ENCODE measurements at places on chromosomes 1 and 21.

DNA sequence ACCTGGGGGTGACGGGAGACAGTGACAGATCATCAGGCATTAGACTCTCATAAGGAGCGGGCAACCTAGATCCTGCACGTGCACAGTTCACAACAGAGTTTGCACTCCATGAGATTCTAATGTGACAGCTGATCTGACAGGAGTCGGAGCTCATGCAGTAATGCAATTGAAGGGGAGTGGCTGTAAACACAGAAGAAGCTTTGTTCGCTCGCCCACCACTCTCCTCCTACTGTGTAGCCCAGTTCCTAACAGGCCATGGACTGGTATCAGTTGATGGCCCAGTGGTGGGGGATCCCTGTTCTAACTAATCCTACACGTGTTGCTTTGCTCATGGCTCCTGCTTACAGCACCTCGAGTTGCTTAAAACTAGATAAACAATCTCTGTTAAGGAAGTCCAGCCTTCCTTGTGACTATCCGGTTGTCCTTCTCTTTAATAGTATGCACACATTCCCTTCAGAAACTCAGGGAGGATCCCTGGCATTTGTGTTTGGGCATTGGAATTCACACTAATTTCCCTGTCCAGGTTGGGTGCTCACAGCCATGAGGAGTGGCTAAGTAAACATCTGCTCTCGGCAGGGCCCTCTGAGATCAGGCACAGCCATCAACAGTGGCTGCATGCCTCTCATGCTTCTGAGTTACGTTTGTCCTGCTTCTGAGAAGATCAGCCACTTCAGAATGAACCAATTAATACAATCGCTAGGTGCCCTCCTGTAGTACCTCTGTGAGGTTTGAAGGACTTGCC, 21.1 kb upstream of the F3 start:
- no peak for DNase-seq

- DNase-seq, result no peak
Measured at GRCh38 chr1:206050655-206051235, 2.2 kb upstream of the RHEX start.

- DNase-seq, result no peak
Measured at GRCh38 chr1:219650880-219651279, 38.0 kb upstream of the ZC3H11B start.

GRCh38 chr1:57423656-57424211, at the start of gene DAB1:
DAB1 (minus strand) TSS chr1:57424060; CDS start chr1:57291030, 133,030 bp downstream.
- peak; percentile 82 for DNase-seq

DNA sequence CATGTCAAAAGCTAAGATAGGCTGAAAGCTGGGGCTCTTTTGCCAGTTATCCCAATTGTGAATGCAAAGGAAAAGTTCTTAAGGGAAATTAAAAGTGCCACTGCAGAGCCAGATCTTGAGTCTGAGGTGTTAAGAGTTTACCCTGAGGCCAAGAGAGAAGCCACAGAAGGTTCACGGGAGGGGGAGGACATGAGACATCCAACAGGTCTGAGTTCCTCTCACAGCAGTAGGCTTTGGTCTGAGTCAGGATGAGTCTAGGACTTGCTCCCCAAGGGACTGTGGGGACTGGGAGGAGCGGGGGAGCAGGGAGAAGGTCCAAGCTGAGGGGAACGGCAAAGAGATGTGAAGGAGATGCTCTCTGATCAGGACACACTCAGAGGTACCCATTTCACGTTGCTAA, 411.2 kb upstream of the CAMK1G start:
- DNase-seq, result no peak

- no peak for DNase-seq
Measured at GRCh38 chr1:182046763-182047162, 14.7 kb downstream of the ZNF648 start.

- no peak for DNase-seq
Measured at GRCh38 chr1:29875557-29876028, 639.3 kb downstream of the PTPRU start.

DNA sequence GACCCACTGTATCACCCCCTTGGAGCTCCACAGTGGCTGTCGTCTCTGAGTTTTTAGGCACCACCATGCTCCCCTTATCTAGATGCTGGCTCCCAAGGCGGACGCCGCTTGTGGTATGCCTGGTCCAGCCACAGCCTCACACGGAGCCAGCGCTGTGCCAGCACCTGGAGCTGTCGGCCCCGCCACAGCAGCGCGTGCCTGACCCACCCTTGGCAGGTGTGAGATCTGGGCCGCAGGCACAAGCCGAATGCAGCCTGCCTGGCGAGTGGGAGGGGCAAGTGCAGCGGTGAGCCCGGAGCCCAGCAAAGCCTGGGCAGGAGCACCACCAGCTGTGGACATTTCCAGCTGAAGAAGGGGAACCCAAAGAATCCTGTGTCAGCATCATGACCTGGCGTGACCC, 91.9 kb upstream of the BACE2 start:
- no peak for DNase-seq

DNA sequence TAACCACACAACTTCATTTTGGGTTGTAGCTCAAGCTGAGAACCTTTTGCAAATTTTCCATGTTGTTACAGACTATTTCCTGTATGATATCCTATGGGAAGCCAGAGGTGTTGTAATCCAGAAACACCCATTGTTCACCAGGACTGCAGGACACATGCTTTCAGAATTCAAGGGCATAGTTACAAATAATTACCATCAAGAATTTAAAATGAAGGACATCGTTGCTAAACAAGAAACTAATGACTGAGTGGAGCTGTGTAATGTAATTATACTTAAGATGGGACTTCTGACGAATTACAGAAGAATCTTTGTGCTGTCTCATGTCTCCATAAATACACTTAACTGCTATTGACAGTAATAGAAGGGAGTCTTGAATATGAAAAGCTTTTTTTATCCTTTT, 47.6 kb upstream of the HOOK1 start:
- DNase-seq, result no peak

DNA sequence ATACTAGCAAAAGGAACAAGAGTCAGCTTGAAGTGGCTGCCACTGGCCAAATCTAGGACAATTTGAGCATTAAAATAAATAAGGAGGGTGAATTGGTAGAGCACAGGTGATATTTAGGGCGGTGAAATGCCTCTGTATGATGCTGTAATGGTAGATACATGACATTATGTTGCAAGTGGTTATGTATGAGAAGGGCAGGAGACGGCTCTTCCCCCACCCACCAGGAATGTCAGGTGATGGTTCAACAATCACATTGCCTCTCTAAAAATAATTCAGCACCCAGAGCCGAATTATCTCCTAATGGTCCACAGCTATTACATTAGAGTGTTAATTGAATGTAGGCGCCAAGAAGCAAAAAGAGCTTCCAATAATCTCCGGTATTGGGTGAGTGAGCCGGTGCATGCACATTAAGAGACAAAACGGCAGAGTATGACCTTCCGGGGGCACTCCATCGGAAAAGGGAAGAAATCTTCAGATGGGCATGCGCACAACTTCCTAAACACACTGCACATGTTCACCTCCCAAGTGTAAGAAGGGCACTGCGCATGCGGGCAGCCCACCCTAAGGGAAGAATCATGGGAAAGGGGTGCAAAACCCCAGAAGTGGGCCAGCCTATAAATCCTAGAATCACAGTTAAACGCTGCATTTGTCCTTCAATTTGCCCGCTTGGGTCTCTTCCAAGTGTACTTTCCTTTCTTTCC, 6.8 kb upstream of the IFNAR1 start:
- no peak for DNase-seq

GRCh38 chr1:150627826-150628410, 1.5 kb downstream of the ENSA start:
- no peak for DNase-seq

DNA sequence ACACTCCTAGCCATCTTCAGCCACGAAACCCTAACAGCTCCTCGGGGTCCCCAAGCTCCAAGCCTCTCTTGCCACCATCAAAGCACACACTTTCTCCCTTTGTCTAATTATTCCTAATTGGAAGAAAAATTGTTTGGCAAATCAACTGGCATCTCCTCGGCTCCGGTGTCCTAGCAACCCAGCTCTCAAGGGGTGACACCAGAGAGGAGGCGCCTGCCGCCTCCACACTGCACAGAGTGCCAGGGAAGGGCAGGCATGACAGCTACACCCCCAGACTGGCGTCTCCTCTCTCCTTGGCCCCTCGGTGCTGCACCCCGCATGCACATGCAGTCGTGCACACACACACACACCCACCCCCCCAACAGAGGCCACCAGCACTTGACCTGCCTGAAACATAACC, 18.2 kb upstream of the GJB5 start:
- DNase-seq, result no peak

DNA sequence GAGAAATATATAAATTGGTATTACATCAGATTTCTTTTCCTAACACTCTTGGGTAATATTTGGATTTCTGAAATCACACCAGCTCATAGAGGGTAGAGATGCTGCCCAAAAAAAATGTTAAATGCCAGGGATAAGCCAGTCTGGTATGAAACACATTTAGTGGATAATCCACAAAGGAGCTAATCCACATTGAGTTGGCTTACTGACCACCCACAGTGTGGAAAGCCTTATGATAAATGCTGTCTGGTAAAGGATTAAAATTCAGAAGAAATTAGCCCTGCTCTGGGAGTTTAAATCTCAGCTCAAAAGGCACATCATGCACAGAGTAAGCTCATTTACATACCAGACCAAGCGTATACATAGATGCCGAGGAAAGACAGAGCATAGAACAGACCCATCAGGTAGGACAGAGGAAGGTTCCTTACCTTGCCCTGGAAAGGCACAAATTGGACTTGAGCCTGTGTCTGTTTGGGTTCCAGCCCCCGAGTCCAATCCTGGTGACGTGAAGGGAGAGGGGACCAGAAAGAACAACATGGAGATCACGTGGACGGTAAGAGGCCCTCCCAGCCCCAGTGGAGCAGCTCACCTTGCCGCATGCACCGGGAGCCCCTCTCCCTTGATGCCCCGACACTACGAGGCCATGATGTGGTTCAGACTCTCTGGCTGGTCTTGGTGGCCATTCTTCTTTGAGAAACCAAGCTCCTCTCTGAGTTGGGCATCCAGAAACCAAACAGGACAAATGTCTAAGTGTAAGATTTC, 62.9 kb upstream of the CNTN2 start:
- DNase-seq, result peak; percentile 71

DNA sequence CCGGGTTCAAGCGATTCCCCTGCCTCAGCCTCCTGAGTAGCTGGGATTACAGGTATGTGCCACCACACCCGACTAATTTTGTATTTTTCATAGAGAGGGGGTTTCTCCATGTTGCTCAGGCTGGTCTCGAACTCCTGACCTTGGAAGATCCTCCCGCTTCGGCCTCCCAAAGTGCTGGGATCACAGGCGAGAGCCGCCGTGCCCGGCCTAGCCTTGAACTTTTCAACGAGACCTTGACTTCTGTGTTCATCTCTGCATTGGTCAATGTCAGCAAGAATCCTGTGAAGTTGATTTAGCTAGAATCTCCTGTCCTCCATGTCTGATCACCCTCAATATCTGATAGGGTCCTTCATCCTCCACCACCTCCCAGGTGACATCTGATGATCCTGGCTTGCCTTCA, 11.4 kb upstream of the CNR2 start:
- DNase-seq, result no peak

GRCh38 chr1:235670157-235670776, 20.7 kb upstream of the GNG4 start:
- DNase-seq, result peak; percentile 16
